ENCODE measurements at places on chromosomes 16 and 17. TPM values are rescaled to one million over a fixed set of nuclear protein-coding genes. Genes with fewer than 3 reads are reported as not detected.

ATP1B2 gene
- polyA plus RNA-seq: 1.3 TPM

DNA sequence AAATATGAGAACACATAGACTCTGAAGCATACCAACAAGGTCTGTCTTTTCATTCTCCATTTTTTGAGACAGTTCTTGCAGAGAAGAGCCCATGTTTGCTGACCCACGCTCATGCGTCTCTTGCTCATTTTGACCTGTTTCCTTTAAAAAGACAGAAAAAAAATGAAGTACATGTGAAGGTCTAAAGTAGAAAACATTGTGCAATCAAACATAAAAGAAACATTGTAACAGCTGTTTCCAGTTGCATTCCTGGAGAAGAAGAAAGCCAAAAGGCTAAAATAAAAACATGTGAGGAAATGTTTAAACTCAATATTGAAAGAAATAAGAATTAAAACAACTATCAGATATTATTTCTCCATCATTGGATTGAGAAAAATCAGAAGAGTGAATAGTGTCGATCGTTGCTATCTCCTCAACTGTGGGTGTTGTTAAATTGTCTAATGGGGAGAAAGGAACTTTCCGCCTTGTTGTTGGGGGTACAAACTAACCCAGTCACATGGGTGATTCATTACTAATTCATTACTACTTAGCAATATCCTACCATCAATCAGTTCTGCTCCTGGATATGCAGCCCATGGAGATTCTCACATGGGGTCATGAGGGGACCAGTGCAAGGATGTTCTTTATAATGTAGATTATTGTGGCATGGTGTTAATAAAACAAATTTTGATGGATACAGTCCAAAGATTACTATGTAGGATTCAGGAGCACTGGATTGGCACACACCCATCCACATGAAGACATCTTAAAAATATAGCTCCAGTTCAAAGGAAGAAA, 9.5 kb downstream of the ABCA9 start:
- DNase-seq: no peak

COX11 gene
- polyA plus RNA-seq: 12.6 TPM

DNA sequence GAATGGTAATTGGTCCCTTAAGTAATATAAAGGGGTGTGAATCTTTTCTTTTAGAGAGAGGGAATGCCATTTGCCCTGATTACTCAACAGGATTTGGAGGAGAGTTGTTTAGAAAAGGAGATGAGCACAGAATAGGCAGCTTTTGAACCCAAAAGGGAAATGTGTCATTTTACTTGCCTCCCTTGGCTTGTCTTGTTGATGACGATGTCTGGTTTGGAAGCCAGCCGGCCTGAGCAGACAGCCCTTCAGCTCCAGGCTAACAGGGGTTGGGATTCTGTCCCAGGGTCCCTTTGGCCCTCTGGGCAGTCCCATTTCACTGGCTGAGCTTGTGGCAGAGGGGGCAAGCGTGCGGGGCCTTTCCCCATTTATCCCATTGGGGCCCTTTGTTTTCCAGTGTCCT, 22.3 kb upstream of the PRKAR1A start:
- no peak for DNase-seq

NLRC3 gene
- polyA plus RNA-seq: 0.34 TPM

Data from pancreas (tissue), 10 donors.